ENCODE measurements at places on chromosomes 5 and 9.

DNA sequence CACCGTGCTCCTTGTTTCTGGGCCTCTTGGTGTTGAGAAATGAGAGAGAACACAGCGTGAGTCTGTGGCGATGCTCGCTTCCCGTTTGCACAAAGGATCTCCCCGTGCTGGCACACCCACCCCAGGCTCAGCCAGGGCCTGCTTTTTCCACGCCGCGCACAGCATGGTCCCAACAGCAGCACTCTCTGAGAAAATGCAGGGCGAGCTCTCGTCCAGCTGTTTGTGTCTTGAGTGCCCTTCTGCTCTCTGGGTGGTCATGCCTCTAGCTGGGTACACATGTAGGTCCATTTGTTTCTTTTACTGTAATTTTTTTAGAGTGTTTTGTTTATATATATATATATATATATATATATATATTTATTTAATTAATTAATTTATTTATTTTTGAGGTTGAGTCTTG, 26.6 kb downstream of the FBXW5 start:
- DNase-seq: no peak

DNA sequence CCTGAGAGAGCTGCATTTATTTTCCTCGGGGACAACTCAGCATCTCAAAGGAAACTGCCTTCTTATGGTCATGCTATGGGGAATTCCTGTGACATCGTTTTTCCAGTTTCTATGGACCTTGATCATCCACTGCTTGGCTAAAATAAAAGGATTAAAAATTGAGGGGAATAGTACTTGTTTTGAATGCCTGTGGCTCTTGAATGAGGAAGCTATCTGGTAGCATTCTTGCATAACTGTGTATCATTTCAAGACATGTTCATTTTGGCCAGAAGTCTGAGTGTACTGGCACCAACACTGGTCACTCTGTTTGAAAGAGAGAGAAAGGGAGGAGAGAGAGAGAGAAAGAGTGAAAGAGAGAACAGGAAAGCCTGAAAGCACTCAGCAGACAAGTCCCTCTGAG, 116.7 kb downstream of the DOCK2 start:
- DNase-seq: no peak

DNA sequence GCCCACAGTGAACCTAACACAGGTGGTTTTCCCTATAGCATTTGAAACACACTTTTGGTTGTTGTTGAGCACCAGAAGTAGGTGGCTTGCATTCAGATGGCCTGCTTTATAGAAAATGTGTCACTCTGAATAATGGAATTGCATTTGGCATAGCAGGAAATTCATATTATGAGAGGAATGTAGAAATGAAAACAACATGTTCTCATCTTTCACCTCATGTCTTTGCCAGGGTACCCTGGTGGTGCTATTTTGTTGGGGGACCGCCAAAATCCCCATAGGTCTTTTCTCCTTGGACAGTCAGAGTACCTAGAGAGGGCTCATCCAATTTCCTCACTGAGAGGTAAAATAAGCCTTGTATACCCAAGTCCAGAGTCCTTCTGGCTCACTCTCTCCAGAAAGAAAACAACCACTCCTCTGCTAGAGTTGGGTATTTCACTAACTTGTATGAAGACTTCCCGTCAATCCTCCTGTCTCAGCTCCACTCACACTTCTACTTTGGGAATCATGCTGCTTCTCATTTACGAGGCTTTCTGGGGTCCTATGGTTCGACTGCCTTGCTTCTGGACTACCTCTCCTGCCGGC, 67.4 kb downstream of the MRPS27 start:
- no peak for DNase-seq

- no peak for DNase-seq
Observed at GRCh38 chr5:79229357-79230174, 6.4 kb upstream of the JMY start.

- no peak for DNase-seq
Observed at GRCh38 chr5:124661317-124662141, 84.9 kb downstream of the ZNF608 start.

DNA sequence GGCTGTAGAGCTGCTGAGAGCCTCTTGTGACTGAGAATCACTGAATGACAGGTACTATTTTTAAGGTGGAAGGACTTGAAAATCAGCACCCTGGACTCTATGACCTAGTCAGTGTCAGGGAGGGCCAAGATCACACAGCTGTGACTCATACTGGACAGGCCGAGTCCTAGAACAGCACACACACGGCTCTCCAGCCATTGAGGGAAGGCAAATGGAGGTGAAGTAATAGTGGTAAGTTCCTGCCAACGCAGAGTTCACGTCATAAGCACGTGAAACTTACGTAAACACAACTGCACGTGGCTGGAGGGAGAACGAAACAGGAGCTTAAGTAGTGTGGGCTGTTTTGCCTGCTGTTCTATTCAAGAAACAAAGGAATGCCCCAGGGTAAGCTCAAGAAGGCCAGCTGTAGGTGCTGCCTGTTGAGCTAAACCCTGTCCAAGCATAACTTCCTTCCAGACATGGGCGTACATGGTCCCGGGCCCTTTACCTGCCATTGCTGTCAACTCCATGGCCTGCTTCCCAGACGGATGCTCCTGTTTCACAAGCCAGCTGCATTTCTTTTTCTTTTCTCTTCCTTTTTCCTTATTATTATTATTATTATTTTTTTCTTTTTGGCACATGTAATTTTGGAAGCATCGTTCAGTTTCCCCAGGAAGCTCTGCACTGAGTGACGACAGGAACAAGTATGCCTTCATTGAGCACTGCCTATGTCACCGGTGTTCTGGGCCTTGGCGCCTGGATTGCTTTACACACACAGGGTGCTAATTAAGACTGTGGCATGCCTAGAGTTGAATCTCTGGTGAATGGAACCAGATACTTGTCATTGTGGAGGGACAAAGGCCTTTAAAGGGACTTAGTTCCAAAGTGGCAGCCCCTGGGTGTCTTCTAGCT, 10.2 kb upstream of the LCP2 start:
- peak; percentile 69 for DNase-seq

DNA sequence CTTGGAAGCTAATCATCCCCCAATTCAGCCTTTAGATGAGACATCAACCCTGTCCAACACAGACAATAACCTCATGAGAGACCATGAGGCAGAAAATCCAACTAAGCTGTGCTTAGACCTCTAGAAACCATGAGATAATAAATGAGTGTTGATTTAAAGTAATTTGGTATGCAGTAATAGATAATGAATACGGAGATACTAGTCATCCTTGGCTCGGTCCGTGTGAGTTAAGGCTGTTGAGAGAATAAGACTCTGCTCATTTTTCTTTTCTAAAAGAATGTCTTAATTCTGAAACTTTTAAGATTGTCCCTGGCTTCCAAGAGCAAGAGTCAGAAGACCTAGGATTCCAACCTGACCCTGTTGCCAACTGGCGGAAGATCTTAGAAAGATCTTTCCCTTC, 6.1 kb downstream of the TNC start:
- DNase-seq: no peak

DNA sequence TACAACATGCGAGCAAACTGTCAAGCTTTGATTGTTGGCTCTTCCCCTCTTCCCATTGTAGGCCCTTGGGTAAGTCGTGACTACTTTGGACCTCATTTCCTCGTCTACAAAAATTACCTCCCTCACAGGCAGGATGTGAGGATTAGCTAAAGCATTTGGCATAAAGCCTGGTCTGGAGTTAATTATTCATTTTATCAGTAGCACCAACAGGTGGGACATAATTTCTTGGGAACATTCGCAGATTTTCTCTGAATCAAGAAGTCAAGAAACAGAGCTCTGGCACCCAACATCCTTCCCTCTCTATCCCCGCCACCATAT, 39.9 kb upstream of the SEMA6A start:
- no peak for DNase-seq

DNA sequence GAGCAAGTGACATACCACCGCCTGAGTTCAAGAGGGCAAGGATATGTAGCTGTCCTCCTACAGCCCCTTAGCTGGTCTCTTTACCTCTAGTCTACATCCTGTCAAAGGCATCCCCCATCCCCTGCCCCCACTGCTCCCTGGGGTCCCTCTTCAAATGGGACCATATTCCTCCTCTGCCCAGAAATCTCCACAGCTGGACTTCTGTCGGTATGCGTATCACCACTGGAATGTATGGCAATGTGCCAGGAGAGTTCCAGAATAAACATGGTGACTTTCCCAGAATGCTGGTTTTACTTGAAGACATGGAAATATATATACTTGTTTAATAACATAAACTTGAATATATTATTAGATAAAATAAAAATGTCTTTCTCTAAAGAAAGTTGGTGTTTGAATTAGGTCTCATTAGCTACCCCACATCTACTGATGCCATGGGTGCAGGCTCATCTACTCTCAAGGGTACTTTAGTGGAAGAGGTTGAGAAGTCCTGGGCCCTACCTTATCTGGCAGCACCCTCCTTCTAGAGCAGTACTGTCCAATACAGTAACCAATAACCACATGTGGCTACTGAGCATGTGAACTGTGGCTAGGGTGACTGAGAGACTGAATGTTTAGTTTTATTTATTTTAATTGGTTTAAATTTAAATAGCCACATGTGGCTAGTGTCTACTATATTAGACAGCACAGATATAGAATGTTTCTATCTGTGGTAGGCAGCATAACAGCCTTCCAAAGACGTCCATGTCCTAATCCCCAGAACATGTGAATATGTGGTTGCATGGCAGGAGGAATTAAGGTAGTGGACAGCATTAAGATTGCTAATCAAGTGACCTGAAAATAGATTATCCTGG, 181.7 kb upstream of the SLC30A5 start:
- DNase-seq: peak; percentile 40

DNA sequence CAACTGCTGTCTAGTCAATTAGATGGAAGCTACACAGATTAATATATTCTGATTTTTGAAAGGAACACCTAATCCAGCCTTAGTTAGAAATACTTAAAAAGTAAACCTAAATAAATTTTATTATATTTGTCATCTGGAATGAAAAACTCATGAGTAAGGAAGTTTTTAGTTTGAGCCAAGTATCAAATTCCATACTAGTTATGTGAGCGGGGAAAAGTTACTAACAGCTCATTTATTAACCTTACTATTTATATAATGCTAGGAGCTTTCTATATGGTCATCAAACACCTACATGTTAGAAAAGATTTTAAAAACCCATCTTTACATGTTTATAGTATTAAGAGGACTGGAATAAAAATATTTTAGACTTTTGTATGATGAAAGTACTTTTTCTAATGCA, 41.6 kb upstream of the POU5F2 start:
- DNase-seq: no peak

DNA sequence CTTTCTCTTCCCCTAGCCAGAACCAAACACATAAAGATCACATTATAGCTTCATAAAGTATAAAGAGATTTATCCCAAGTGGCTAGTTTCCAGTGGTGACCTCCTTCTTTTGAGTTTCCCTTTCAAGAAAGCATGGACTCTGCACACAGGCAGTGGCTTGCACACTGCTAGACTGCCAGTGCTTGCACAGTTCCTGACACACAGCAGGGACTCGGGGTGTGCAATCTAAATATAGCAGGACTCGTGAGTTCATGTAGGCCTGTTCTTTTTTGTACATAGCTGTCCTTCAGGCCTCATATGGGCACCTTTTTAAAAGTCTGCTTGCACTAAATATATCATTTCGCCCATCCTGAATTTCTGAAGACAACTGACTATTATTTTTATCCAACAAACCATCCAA, 308.6 kb downstream of the FBXL7 start:
- no peak for DNase-seq

- DNase-seq: no peak
Observed at GRCh38 chr5:58043032-58043945, 416.6 kb downstream of the PLK2 start.

DNA sequence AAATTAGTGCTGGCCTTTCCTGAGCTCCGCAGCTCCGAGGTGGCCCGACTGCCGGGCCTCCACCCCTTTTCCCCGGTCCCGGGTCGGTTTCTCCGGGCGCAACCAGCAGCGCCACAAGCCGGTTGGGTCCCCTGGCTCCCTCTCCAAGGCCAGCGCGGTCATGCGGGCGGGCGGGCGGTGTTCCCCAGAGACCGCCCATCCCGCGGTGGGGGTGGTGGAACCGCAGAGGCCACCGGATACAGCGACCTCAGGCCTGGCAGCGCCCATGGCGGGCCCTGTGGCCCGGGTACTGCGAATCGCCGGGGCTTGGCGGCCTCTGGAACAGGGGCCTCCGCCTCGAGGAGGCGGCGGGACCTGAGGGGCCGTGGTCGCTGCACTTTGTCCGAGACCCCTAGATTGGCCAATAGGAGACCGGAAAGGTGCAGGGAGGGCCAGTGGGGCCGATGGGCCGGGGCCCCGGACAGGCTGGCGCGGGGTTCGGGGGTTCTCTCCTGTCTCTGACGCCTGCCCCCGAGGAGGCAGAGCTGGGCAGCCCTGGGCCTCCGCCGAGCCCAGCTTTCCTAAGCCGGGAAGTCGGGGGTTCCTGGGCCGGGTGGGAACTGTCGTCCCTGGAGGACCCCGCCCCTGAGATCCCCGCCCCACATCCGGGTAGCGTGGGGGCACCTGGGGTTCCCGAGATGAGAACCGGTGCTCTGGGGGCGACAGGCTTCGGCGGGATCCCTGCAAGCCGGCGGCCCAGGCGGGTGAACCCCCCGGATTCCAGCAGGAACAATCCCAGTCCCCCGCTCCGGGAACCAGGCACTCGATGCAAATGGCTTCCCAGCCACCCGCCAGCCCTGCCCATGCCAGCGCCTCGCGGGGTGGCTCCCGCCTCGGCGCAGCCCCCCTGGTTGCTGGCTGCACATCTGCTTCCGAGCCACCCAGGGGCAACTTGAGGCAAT, 293.9 kb downstream of the ZSWIM6 start:
- peak; percentile 64 for DNase-seq

DNA sequence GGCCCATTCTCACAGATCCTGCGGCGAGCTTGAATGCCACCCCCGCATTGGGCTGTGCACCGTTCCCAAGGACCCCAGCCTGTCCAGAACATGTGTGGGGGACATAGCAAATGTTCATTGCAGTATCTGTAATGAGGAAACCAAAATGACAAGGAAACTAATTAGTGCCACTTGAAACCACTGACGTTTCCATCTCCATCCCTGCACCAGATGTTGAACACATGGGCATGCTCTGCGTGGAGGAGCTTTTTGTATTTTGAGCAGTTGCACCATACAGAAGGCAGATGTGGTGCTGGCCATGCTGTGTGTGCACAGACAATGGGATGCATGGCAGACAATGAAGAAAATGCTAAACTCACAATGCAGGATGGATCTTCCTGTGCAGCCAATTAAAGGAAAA, 437.7 kb downstream of the SEMA5A start:
- no peak for DNase-seq

DNA sequence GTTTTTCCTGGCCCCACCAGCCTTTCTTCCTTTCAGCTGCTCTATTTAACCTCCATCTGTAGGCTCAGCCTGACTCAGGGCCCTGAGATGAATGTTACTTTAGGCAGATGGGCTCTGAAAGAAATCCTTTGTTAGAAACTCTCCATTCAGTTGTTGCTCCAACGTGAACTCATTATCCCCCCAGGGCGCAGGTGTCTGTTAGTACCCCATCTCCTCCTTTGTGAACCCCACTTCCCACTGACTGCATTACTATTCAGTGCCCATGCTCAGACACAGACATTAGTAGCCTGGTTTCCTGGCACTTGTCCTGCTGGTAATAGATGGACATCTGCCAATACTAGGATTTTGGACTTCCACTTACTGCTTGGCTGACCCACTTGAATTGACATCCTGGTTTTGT, 1271.6 kb downstream of the PTPRD start:
- no peak for DNase-seq

- no peak for DNase-seq
Observed at GRCh38 chr9:7777771-7778170, 21.8 kb downstream of the DMAC1 start.

Data from right hindlimb (tissue), 1 donor.